Stimulated activated CD4-positive, alpha-beta T cell treated with anti-CD3 and anti-CD28 coated beads, Interleukin-2, amount 100 ng/mL, for 48 hours (primary cell): ENCODE measurements at places on chromosomes 4 and X.

- no peak for DNase-seq
Measured at GRCh38 chr4:4985844-4986243, 33.4 kb downstream of the CYTL1 start.

- no peak for DNase-seq
Measured at GRCh38 chrX:106042296-106042695, 3.8 kb upstream of the SERPINA7 start.

DNA sequence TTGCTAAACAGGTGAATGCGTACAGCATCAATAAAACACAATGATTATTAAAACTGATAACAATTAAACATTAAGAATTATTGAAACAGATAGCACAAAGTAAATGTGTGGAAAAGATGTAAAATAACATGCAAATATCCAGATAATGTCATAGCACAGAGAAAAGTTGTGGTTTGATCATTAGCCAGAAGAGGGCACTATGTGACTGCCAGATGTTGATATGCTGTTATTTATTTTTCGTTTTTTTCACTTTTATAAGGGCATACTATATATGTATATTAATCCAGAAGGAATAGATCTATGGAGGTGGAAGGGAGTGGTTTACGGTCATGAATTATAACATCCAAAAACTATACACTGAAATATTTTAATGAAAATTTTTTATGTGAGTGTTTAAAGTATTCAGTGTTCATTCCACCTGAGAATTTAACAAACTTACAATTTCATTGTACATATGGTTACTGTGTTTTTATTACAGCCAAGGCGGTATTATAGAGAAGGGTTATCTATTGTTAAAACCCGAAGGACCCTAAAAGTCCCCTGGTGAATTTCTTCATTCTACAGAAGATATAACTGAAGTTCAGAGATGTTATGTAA lies 211.9 kb upstream of the UGT8 start:
- DNase-seq: no peak

DNA sequence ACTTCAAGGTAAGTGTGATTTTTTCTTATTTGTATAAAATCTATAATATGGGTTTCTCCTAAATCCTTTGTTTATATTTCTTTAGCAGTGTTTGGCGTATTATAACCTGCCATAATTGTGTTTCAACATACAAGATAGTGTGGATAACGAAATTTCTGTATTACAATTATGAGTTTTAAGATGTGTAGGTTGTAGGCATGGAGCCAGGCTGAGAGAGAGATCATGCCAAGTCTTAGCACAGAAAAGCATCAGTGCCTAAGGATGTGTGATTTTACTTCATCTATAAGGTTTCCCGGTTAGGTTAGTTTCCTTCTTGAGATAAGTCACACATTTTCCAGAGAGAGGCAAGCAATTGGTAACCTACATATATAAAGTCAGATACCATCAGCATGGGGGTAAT lies 161.2 kb downstream of the RAPGEF2 start:
- DNase-seq: no peak

GRCh38 chrX:133374874-133375387 lies 40.4 kb downstream of the GPC4 start:
- no peak for DNase-seq

DNA sequence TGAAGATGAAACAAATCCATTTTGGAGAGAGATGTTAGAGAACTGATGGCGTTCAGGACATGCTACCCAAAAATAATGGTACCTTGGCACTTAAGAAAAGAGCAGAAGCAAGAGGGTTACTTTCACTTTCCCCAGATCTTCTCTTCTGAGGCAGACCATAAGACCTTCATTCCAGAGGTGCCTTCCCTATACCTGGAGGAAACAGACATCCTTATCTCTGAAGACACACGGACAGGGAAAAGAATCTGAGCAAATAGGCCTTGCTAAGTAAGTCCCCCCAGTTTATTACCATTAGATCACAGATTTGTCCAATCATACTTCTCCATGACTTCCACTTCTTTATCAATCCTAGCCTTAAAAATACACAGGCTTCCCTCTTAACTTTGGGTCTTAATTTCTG lies 2.0 kb upstream of the FGF2 start:
- DNase-seq: no peak

DNA sequence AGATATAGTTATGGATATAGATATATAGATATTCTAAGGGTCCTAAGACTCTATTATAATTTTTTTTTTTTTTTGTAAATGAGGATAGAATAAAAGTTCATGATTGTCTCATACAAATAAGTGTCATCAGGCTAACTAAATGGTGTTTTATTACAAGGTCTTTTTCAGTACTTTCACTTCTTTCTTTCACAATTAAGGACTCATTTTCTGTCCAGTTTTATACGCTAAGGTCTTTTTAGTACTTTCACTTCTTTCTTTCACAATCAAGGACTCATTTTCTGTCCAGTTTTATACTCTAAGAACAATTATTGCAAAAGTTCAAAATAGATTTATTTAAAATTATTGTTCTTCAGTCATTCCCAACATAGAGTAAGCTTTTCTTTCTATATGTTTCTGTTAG lies 32.7 kb downstream of the RUFY3 start:
- DNase-seq: no peak

DNA sequence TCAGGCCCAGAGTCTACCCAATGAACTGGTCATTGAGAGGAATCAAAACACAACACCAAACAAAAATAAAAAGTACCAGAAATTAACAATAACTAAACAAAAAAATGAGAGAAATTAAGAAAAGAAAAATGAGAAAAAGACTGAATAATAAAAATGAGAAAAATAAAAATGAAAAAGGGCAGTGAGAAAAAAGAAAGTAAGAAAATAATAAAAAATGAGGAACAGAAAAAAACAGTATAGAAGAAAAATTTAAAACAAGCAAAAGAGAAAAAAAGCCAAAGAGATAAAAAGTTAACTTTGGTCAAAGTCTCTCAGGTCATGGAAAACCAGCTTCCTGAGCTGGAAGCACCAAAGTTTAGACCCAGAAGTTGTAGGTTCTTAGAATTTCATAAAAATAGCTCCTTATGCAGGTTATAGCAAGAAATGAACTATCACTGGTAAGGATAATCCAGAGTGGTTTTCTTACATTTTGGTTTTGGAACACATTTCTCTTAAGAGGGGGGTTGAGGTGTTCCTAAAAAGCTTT lies 51.0 kb upstream of the WDR17 start:
- DNase-seq: no peak

- DNase-seq: no peak
Measured at GRCh38 chr4:113687067-113687718, 74.3 kb downstream of the CAMK2D start.

DNA sequence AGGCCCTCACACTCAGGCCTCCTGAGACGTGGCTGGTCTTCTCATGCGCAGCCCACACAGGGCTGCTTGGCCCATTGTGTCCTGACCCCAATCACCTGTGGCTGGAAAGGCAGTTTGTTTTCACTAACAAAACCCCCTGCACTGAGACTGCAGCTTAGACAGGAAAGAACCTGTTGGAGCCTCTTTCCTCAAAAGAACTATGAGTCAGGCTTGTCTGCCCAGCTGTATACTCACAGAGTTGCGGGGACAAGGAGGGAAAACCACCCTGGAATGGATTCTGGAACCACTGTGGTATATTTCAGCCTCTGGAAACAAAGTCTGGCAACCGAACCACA lies 5.2 kb upstream of the TMEM156 start:
- DNase-seq: no peak

DNA sequence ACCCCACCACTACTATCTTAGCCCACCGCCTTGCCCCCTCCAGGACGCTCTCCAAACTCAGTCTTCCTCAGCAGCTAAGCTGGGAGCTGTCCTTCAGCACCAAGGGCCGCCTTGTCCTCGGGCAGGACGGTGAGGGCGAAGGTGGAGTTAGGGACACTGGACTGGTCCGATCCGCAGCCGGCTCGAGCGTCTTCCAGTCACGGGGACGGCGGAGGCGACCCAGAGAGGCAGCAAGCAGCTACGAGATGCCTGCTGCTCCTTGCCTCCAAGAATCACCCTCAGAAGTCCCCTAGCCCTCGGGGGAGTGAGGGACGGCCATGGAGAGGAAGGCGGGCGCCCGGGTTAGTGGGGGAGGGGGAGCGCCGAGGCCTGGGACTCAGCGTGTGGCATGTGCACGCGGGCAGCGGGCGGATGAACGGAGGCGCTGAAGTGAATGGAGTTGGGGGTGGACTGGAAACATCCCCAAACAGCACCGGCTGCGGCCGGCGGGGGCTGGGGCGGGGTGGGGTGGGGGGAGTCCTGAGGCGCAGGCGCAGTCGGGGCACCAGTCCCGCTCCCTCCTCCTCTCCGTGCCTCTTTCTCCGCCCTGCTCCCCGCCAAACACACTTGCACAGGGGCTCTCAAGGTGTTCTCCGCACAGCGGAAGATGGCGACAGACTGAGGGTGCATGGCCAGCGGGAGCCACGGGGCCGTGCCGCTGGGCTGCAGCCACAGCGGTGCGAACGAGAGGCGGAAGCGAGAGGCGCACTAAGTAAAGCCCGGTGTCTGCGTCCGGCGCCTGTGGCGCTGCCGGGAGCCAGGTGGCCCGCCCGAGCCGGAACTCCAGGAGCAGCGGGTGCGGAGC lies at the start of gene NALF2:
Gene NALF2, plus strand, starts transcription at position 545 of the 844 bp plus-strand sequence. CDS start 957 bp downstream, outside the sequence.
- DNase-seq: no peak

DNA sequence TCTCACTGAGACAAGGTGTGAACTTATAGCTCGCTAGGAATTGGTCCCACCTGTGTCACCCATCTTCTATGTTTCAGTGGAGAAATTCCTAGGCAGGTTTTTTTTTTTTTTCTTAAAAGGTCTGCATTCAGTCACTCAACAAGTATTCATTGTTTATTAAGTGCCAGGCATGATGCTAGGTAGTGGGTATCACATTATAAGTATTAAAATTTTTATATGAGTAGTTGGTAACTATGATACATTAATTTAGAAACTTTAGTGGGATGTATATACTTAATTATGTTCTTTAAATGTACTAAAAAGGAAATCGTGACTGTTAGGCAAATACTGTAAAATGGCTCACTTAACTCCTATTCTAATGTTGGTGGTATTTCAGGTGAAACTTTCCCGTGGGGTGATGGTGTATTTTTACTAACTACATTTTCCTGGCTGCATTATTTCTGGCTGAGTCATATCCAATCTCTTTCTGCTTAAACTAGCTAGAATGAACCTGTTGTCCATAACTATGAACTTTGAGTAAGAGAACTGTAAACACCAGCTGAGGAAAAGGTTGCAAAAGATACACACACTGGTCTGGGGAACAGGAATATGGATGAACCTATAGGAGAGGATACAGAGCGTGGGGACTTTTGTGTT lies 49.3 kb upstream of the MED14 start:
- DNase-seq: no peak

DNA sequence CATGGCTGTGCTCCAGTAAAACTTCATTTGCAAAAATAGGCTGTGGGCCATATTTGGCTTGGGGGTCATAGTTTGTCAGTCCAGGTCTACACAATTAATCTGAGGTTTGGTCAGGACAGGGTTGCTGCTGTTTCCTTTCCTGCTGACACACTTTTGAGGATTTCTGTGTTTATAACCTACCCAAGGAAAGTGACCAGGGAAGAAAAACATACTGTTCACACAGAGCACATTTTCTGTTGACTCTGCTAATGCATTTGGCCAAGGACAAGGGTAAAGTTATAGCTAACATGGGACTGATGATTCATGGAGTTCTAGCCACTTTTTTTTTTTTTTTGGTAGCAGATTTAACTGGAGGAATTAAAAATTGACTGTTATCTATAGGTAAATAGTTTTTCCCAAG lies 43.9 kb upstream of the GEMIN8 start:
- DNase-seq: no peak

DNA sequence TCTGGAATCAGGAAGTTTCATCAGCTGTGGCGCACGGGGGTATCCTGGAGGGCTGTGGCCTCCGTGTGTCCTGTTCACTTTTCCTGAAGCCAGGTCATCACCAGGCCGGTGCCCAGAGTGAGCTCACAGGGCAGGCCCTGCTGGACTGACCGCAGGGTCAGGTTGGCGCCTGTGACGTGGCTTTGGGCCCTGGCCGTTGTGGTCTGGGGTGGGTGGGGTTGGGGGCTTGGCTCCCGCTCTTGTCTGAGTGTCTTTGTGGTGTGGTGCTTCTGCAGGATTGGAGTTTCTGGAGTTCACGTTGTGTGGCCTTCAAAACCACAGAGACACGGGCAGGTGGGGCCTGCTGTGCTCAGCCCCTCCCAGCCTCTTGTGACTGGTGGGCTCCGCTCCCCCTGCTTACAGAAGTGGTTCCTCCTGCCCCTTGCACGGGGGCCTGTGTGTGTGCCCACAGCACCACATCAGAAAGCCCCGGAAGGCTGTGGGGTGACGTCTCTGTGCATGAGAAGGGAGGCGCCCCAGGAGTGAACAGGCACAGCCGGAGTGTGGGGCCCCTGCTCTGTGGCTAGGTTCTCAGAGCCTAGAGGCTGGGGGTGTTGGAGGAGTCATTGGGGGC lies 9.5 kb downstream of the RGS12 start:
- DNase-seq: peak; percentile 52

- DNase-seq: no peak
Measured at GRCh38 chr4:88138561-88138960, 19.9 kb downstream of the ABCG2 start.

GRCh38 chr4:159142681-159143384 lies 40.0 kb downstream of the RAPGEF2 start:
- DNase-seq: no peak

GRCh38 chr4:101933855-101934254 lies 143.3 kb downstream of the BANK1 start:
- no peak for DNase-seq

- DNase-seq: no peak
Measured at GRCh38 chr4:38967260-38968095, 64.7 kb downstream of the TMEM156 start.

DNA sequence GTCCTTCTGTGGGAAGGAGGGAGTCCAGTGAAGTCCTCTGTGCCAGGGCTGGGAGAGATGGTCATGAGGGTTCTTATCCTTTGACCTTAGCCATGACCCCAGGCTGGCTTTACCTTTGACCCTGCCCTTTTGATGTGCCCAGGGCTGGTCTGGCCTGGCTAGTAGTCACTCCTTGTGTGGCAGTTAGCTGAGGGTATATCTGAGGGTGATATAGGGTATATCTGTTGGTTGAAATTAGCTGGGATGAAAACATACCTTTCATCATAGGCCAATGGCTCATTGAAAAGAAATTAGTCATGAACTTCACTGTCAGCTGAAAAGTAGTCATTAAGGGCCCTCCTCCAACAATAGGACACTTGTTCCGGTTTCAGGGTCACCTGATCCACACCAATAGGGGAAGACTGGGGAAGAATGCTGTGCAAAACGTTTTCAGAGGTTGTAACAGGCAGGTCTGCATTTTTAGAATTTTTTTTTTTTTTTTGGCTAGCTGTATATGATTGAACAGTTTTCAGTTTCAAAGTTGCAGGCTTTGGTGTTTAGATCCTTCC lies 74.6 kb upstream of the STOX2 start:
- no peak for DNase-seq
